Nephron progenitor cell (in vitro differentiated cells): ENCODE measurements at places on chromosomes 5 and 9.
A peak's percentile ranks its signal among the peaks of the same experiment; 100 is the strongest.

DNA sequence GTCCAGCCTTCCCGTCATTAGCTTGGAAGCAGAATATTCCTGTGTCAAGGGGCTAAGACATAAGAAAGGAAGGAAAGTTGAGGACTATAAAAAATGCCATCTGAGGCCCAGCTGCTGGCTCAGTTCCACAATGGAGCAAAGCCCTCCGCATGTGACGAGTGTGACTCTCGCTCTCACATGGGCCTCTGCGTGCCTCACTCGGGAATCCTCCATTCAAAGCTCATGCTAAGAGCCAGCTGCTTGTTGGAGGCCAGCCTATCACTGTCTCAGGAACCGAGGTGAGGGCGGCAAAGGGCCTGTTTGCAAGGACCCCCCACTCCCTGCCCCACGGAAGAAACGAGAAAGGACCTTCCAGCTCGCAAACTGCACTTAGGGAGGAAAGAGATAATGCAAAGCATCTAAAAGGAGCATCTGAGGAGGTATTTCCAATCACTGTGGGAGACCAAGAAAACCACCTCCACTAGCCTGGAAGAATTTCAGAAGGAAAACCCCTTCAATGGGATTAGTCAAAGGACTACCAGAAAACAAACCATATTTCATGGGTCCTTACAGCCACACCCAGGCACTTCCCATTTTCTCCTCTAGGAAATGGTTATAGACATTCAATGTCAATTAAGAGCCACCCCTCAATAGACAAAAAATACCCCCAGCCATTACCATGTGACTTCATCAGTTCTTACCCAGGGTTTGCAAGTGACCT, 95.3 kb downstream of the PRRT1B start:
- DNase-seq: no peak

GRCh38 chr9:131475956-131476776, 26.6 kb upstream of the POMT1 start:
- DNase-seq: no peak

DNA sequence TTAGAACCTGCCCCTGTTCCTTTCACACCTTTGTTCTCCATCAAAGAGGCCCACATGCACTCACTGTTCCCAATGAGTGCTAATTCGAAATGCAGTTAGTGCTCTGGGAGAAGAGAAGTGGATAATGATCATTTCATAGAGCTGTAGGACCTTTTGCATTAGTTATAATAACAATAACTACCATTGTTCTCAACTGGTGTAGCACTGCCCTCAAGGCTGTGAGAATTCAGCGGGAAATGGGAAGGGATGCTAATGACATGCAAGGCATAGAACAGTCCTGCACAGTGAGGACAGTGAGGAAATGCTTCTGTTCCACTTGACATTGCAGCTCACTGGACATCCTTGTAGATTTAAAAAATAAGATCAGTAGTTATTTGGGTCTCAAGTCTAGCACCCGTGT, 187.4 kb downstream of the FBXL7 start:
- no peak for DNase-seq

DNA sequence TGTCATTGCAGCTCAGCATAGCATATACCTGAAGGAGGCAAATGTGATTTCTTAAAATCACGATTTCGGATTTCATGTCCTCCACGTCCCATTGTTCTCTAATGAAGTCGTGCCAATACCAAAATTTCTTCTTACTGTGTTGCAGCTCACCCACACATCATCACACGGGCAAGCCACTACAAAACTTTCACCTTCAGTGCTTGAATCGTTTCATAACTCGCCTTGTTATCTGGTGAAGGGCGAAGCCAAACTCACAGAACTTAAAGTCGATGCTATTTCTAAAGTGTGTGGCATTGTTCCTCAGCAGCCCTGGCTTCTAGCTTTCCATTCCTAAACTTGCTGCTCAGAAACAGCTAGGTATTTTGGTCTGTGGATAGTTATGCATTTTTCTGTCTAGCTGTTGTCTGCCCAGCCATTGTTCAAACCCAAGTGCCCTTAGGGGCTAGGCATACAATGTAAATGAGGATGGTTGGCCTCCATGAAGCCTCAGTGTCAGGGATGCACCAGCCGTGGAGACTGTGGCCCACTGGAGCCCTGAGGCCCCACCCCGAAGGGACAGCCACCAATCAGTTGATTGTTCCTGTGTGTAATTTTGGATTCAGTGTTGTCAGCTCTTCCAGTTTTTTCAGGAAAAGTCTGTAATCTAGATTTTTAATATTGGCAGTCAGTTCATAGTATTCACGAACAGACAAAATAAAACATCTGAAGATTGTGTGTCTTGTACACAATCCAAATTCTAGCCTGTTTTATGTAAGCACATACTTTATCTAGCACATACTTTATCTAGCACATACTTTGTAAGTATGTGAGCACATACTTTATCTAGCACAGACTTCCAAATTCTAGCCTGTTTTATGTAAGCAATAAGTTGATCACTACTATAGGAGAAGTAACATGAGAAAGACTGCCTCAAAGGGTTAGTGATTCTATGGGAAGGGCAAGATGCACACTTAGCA, 112.8 kb downstream of the DAPK1 start:
- DNase-seq: no peak

DNA sequence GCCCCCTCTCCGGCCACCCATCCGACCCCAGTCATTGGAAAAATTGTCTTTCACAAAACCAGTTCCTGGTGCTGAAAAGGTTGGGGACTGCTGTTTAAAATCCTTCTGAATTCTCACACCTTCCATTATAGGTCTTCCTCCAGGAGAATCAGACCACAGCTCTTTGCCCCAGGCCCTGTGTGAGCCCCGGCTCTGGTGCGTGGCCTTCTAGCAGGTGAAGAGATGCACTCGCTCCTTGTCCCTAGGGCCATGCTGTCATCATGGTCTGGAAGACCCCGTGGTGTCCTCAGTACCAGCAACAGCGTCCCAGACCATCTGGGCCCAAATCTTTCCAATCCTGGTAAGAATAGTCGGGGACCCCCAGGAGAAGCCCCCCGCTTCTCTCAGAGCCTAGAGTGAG, 95.2 kb downstream of the DAP start:
- DNase-seq: no peak

- no peak for DNase-seq
Measured at GRCh38 chr9:120885958-120886357, 9.0 kb upstream of the PHF19 start.

GRCh38 chr9:93024986-93025630, 33.4 kb upstream of the SUSD3 start:
- DNase-seq: no peak

DNA sequence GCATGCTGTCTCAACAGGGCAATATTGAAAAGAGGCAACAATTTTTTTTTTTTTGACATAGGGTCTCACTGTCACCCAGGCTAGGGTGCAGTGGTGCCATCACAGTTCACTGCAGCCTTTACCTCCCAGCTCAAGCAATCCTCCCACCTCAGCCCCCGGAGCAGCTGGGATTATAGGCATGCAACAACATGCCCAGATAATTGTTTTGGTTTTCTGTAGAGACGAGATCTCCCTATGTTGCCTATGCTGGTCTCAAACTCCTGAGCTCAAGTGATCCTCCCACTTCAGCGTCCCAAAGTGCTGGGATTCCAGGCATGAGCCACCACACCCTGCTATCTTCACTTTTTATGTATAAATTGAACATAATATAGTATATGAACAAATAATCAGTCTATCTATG, 47.6 kb downstream of the PRELID2 start:
- DNase-seq: no peak

DNA sequence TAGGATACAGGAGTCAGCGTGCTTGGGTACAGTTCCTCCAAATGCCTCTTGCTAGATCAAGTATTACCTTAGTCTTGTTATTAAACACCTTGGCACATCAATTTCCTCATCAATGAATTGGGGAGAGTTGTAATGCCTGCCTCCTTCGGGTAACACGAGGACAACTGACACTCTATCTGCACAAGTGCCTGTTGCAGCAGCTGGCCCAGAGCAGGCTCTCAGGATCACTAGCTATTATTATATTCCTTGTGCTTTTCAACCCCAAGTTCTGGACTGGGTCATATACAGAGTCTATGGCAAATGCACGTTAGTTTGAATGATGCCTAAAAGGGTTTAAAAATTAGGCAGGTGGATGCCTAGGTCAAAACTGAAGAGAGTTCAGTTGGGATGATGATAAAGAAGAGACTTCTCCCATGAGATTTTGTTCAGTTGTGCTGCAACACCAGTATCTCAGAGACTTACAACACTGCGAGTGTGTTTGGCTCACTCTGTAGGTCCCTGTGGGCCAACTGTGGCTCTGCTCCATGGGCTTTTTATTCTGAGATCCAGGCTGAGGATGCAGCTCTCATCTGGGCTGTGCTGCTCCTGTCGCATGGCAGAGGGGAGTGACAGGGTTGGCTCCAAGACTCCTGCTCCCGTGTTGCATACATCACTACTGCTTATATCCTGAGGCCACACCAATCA, 41.1 kb upstream of the TEX48 start:
- DNase-seq: no peak

- no peak for DNase-seq
Measured at GRCh38 chr9:35414889-35415288, 75.0 kb upstream of the RUSC2 start.

GRCh38 chr9:130770679-130771442, 64.2 kb upstream of the ABL1 start:
- no peak for DNase-seq

DNA sequence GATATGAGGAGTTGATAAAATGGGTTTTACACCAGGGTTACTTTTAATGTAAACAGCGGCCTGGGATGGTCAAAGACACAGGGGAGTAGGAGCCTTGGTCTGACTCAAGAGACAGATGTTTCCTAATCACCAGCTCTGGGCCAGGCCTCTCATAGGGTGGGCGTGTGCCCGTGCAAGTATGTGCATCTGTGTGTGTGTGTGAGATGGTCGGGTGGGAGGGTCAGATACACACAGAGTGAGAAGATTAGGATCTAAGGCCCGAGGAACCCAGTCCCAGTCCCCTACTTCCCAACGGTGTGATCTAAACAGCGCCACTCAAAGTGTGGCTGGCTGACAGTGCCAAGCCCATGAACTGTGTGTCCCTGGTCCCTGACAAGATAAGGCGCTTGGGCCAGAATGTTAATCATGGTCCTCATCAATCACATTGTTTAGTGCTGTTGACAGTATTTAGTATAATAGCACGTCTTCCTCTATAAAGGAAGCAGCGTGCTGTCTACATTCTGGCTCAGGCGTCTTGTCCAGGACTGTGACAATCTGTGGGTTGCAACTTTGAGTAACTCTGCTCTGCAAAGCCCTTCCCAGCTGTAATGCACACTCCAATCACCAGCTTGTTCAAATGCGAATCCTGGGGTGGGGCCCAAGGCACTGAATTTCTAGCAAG, 173.7 kb downstream of the DAB2IP start:
- no peak for DNase-seq

GRCh38 chr5:38323645-38324295, 65.4 kb downstream of the EGFLAM start:
- DNase-seq: no peak

GRCh38 chr9:70873506-70873905, 247.9 kb downstream of the TRPM3 start:
- no peak for DNase-seq

- DNase-seq: no peak
Measured at GRCh38 chr5:142034994-142035393, 22.2 kb upstream of the GNPDA1 start.

DNA sequence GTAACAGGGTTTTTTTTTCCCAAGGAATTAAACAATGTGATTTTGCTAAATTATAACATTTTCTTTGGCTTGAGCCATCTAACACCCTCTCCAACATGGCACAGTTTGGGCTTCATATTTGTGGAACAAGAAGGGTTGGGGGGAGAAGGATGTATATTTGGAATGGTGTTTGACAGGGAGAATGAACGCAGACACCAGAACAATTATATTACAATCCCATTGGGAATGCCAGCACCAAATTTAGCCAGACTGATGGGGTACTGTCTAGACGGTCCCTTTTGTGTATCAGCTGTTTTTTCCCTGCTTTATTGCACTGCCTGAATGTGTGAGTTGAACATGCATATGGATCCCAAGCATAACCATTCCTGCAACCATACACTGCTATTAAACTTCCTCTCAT, 130.9 kb upstream of the TMEM161B start:
- DNase-seq: no peak

DNA sequence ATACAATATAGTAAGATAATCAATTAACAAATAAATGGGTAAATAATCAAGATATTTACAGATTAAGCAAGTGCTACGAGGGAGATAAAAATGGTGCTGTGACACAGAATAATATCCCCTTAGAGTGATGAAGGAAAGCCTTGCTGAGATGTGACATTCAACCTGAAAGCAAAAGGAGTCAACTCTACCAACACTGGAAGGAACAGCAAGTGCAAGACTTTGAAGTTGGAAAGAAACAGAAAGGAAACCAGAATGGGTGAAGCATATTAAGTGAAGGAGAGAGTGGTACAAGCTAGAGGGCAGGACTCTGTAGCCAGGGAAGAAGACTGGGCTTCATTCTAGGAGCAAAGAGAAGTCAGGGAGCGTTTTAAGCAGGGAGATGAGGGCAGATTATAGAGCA, 12.2 kb upstream of the MEGF9 start:
- no peak for DNase-seq

DNA sequence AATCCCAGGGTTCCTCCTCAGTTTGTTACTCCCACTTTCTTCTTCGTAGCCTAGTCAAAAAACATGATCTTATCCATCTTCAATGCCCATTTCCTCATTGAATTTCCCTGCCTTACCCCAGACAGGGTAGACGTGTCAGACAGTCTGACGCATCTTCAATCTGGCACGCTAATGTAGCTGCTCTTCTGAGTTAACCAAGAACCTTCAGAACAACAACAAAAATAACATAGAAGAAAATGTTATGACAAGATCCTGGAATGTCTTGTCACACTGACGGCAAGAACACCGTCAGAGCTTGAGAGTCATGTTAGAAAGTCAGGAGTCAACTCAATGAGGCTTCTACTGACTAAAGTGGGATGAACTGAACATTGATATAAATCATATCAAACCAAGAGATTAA, 122.7 kb upstream of the SPDL1 start:
- no peak for DNase-seq

DNA sequence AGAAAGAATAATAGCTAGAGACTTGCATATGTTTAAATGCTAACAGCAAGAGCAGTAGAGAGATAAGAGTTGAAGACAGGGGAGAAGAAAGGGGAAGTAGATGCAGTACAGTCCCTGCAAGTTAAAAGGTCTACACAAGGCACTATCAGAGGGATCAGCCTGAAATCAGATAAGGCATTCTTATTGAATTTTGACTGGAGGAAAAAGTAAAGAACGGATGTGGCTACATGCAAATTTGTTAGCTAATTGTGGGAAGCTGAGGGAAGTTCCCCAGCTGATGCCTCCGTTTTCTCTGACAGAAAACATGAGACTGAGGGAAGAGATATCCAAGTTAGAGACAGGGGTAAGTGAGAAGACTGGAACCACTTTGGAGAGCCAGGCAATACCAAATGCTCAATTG, 12.9 kb upstream of the RHOBTB3 start:
- no peak for DNase-seq

DNA sequence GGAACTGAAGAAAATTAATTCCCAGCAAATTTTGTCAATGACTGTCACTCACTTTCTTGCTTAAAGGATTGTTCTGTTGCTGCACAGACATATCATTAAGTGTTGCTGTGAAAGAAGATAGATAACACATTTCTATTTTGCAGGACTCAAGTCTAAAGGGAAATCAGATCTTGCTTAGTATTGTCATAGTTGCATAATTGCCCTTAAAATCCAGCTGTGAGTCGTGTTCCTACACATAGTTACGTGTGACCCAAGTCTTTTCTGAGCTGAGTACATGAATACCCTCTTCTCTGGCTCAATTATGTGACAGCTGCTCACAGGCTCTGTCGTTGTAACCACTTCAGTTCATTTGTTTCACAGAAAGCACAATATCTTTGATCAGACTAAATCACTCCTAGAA, 390.8 kb downstream of the DTWD2 start:
- DNase-seq: no peak

GRCh38 chr9:96491079-96491879, 41.3 kb downstream of the HABP4 start:
- no peak for DNase-seq

- peak; percentile 13 for DNase-seq
Measured at GRCh38 chr5:119269061-119269944, 86.5 kb upstream of the TNFAIP8 start.
